ENCODE measurements at places on chromosomes 3 and 15.
A peak's percentile ranks its signal among the peaks of the same experiment; 100 is the strongest.

DNA sequence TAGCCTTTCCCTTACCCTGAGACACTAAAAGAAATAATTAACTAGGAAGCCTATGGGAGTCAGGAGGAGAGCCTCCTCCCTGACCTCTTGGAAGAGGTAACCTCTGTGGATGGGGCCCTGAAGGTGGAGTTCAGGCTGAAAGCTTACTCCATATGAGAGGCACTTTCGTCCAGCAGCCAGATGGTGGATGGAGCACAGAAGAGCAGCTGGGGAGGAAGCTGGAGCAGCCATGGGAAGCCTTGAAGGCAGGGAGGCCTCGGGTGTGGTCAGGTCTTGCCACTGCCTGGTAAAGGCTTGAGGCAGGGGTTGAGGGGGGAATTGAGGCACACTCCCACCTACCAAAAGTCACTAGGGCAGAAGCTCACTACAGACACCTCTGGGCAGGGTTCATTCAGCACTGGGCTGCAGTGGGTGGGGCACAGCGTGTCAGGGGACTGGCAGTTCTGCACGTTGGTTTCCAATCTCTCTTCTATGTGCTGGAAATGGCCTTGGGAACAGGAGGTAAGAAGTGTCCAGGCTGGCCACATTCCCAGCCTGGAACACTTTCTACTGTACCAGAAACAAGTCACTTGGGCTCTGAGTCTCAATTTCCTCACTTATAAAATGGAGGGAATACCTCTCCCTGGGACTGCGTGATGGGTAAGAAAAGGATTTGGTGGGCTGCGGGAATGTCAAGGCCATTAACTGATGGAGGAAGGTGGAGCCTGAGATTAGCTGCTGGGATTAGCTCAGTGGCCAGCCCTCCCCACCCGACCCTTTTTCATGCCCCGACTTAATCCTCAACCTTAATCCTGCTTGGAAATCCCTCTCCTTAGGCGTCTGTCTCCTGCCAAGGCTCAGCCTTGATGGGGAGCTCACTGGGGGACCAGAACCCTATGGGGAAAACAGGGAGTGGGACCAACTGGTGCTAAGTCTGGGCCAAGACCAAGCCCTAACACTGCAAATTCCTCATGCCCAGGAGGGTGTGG lies 5.4 kb downstream of the PCBP4 start:
- no peak for DNase-seq

GRCh38 chr3:100941451-100941850 lies 51.8 kb downstream of the ABI3BP start:
- DNase-seq, result no peak

DNA sequence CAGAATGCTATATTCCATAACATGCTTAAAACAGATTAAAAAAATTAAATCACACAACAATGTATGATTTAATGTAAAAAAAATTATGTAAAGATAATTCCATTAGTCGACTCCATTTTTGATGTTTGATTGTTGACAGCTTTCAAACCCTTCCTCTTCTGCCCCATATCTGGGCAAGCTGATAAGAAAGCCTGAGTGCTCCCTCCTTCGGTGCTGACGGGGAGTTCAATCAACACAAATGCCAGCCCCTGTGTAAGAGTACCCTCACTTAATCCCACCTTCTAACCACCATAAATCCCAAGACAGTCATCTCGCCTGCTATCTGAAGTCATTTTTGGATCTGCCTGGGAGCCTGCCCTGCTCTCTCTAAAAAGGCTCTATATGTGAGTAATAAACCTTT lies 59.8 kb upstream of the IP6K2 start:
- no peak for DNase-seq

GRCh38 chr3:52062505-52062904 lies 6.1 kb upstream of the DUSP7 start:
- DNase-seq, result peak; percentile 88

DNA sequence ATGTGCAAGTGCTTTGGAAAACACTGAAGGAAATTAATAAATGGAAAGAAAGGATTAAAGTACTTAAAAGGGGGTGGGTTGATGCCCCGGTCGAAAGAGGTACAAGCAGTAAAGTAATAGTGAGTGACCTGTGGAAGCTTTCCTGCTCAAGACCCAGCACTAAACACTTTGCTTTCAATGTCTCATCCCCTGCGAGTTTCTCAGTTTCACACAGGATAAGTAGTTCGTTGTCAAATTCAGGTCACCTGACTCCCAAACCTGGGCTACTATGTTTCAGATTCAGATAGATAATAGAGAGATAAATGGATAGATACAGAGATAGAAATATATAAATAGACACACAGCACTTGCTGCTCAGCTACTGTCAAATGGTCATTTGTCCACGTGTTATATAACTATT lies 19.6 kb downstream of the STAC start:
- DNase-seq, result no peak

GRCh38 chr3:151345859-151346258 lies 16.5 kb upstream of the P2RY13 start:
- DNase-seq, result peak; percentile 55

DNA sequence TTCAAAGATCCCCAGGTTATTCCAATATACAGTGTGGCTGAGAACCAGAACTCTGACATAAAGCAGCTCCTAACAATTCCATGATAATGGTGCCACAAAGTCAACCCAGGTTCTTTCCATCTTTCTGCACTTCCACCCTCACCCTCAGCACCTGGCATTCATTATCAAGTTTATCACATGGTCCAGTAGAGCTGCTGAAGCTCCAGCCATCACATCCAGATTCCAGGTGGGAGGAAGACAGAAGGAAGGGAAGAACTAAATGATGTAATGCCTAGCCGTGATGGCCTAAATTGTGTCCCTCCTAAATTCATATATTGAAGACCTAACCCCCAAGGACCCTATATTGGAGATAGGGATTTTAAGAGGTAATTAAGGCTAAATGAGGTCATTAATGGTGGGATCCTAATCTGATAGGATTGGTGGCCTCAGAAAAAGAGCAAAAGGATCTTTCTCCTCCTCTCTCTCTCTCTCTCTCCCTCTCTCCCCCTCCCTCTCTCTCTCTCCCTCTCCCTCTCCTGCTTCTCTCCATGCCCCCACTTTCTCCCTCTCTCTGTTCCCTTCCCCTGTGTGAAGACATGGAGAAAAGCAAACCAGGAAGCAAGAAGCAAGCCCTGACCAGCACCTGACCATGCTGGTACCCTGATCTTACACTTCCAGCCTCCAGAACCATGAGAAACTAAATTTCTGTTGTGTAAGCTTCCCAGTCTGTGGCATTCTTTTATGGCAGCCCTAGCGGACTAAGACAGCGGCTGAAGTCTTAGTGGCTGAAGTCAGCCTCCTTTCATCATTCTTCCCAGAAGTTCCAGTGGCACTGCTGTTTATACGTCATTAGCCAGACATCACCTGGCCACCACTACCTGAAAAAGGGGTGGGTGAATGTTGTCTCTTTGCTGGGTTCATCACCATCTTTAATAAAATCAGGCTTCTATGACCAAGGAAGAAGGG lies 369.7 kb upstream of the PROK2 start:
- no peak for DNase-seq

DNA sequence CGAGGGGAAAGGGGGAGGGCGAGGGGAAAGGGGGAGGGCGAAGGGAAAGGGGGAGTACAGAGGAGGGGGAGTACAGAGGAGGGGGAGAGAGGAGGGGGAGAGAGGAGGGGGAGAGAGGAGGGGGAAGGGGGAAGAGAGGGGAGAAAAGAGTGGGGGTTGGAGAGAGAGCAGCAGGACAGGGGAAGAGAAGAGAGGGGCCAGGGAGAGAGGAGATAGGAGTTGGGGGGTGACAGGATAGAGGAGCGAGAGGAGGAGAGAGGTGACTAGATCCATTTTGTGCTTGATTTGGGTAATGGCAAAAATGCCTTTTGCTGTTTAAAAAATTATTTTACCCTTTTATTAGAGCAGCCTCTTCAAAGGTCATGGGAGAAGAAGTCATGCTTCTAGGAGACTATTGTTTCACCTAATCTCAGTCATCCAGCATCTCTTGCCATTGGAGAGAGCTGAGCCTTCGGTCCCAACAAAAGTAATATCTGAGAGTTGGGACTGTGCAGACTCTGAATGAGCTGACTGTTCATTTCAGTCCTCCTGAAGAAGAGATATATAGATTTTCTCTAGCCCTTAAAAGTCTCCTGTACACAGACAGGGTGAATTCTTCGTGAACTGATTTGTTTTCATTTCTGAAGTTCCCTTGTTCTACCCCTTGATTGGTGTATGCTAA lies 15.1 kb upstream of the TOP2B start:
- no peak for DNase-seq

- DNase-seq, result no peak
Observed at GRCh38 chr15:85388566-85389305, 8.3 kb downstream of the AKAP13 start.
